OCI-M1 (cell line): ENCODE measurements at places on chromosomes 7 and 10.

DNA sequence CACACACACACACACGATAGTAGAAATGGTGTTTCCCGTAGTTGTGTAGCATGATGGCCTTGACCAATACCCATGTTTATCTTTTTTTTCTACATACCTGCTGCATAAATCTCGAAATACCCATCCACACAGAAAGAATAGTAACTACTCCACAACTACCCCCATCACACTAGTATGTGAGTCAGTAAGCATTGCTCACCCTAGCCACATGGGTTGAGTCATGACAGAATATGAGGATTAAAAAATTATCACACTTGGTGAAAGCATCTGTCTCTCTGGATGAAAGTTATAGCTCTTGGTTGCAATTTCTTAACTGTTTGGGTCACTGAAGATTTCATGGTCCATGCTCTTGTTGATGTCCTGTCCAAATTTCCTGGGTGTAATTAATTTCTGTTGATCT lies 103.4 kb upstream of the MDFIC start:
- no peak for DNase-seq

- no peak for DNase-seq
Observed at GRCh38 chr10:80515941-80516340, 21.8 kb upstream of the SH2D4B start.

- DNase-seq, result peak; percentile 3
Observed at GRCh38 chr10:3036155-3037021, 31.0 kb upstream of the PFKP start.

- DNase-seq, result peak; percentile 80
Observed at GRCh38 chr10:110212119-110213006, 5.0 kb downstream of the MXI1 start.

DNA sequence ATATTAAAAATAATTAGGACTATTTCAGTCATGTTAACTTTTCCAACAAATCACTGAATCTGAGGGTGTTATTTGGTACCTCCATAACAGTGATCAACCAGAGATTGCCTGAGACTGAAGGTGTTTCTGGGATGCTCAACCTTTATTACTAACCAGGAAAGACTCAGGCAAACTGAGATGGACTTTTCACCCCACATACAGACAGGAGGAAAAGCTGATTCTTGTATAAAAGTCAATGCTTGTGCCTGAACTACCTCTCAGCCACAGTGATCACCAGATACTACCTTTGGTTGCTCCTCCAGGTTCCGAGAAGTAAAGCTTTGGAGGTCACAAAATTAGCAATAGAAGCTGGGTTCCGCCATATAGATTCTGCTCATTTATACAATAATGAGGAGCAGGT lies 1.9 kb downstream of the AKR1C3 start:
- no peak for DNase-seq

- no peak for DNase-seq
Observed at GRCh38 chr10:101358706-101359300, 4.8 kb downstream of the BTRC start.

- no peak for DNase-seq
Observed at GRCh38 chr7:47908720-47909119, 39.5 kb downstream of the PKD1L1 start.

DNA sequence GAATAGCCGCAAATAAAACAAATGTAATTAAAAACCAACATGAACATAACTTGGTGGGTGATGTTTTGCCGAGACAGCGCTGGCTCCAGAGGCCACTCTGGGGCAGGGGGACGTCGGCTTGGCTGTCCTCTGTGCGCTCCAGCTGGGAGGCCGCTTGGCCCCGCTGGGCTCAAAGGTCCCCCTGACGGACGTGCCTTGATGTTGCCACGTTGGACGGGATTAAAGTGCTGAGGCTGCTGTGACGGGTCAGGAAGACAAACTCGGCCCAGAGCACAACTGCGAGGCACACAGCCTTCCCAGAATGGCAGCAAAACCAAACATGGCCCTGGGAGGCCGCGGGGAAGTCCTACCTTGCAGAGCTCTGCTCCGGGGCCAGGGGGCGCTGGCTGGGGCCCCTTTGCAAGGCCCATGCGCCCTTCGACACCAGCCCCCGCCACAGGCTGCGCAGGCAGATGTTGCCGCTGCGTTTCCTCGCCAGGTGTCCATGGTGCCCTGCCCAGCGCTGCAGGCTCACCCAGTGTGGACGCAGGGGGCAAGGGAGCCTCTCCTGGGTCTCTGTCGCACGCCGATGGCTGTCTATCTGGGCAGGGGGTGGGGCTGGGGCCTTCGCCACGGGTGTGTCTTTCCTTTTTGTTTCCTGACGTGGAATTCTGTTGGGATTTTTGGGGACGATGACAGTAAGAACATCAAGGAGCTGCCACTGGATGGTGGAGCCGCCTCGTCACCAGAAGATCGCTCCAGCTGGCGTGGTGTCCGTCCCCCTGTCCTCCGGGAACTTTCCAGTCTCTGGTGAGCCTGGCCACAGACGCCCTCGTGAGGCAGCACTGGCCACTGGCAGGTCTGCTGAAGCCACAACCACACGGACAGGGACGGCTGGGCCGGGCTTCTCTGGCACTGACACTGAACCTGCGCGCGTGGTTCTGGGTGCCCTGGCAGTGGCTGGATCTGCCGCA lies 99.6 kb upstream of the DIP2C start:
- DNase-seq, result peak; percentile 52

DNA sequence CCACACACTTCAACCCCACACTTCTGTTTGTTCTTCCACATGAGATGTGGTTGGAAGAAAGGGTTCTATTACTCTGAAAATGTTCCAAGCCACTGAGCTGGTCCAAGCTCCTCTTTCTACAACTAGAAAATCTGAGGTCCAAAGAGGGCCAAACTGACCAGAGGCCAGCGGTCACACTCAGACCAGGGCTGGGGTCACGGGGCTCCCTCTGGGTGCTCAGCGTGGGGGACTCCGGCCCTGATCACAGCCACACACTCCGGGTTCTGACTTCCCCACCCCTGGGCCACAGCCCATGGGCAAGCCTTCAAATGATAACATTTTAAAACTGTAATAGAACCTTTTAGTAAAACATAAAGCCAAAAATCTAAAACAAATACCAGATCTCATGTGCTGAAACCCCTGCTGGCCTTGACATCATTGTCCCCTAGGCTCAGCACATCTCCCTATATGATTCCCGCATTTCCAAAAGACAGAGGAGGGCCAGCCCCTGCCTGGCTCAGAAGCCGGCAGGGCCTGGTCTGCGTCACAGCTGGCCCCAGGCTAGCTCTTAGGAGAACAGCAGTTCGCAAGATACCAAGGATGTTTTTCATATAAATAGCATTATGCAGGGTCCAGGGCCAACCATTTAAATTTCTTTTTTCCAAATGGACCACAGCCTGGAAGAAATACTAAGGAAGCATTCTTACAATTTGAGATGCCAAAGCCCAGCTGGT lies 3.3 kb downstream of the CRYGN start:
- DNase-seq, result no peak

GRCh38 chr7:77199013-77199966 lies at the start of gene FGL2:
Gene FGL2, minus strand, starts transcription at chr7:77199819. Its CDS starts 26 bp downstream, at chr7:77199793.
- DNase-seq, result no peak

DNA sequence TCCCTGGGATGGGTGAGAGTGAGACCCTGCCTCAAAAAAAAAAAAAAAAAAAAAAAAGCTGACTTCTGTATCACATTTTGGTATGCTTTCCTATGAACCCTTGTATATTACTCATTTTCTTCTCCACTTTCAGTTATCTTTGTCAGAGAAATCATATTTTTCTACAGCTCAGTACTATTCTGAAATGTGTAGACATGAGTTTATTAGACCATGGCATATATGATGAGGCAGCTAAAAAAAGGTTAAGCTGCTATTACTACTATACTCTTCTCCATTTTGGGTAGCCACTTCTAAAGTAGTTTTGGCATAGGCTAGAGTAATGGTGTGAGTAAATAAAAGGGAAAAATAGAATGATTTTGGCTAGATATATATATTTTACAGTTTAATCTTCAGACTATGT lies 53.4 kb downstream of the MLLT10 start:
- no peak for DNase-seq

GRCh38 chr10:130808243-130808642 lies 503.3 kb downstream of the TCERG1L start:
- no peak for DNase-seq
